Hepatocyte (in vitro differentiated cells): ENCODE measurements at places on chromosomes 4 and X. TPM values are rescaled to one million over a fixed set of nuclear protein-coding genes. Genes with fewer than 3 reads are reported as not detected.

DNA sequence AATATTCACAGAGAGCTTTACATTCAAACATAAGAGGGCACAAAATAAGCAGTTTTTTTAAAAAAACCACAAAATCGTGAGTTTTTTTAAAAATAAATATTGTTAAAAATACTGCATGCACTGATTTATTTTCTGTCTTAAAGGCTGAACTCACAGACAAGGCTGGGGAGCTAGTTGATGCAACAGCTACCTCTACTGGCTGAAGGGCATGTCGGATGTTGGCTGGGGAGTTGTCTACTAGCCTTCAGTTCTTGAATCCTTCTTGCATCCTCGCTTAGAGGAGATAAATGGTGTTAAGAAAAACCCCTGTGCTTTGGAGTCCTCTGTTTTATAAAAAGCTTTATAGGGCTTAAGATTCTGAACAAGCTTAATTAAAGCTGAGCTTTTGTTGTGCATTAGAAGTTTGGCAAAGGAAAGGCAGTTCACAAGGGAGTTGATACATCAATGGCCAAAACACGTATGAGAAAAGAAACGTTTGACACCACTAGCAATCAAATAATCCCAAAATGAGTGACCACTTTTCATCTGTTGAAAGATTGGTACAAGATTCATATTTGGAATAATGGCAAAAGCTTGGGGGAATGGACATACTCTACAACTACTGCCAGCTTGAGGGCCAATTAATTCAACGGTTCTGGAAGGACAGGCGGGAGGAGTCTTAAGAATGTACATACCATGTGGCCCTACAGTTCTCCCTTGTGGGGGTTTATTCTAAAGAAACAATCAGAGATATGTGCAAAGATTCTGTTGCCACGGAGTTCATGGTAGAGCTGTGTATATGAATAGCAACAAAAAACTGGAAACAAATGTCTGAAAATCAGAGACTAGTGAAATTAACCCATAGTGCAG is 94.7 kb downstream of the SEL1L3 start:
- H3K27ac ChIP-seq, result no peak overlapping the region
- peaks cover 10% of the 10 kb centered on the region for H3K4me1 ChIP-seq
- no peaks in the 10 kb centered on the region for H3K36me3 ChIP-seq
- DNase-seq, result peak; percentile 85

The NPNT gene
- total RNA-seq, result 198 and 228 TPM in 2 replicates

The XAGE1B gene
- total RNA-seq, result not detected in 2 replicates

GRCh38 chr4:11542952-11543351 is 114.3 kb upstream of the HS3ST1 start:
- no peaks in the 10 kb centered on the region for H3K4me1 ChIP-seq
- H3K4me3 ChIP-seq, result no peak overlapping the region
